Stimulated activated CD8-positive, alpha-beta memory T cell treated with anti-CD3 and anti-CD28 coated beads, Interleukin-4, amount 100 ng/mL, for 4 hours (primary cell): ENCODE measurements at places on chromosomes 7 and 10.

GRCh38 chr10:70272925-70273316, 10.9 kb downstream of the NPFFR1 start:
- DNase-seq = no peak

DNA sequence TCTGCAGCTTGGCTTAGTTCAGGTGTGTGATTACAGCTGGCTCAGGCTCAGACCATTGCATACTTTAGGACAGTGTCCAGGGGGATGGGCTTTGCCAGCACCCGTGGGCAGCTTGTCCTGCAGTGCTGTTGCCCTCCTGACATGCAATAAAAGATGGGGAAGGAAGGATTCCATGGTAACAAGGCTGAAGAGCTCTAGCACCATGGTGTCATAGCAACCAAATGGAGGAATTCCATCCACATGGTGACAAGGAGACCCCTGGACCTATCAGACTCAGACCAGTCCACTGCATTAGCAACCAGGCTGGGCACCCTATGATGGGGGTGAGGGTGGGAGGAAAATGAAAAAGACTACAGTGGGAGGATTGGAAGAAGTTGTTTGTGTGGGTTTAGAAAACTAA, 49.9 kb downstream of the SORCS3 start:
- no peak for DNase-seq

DNA sequence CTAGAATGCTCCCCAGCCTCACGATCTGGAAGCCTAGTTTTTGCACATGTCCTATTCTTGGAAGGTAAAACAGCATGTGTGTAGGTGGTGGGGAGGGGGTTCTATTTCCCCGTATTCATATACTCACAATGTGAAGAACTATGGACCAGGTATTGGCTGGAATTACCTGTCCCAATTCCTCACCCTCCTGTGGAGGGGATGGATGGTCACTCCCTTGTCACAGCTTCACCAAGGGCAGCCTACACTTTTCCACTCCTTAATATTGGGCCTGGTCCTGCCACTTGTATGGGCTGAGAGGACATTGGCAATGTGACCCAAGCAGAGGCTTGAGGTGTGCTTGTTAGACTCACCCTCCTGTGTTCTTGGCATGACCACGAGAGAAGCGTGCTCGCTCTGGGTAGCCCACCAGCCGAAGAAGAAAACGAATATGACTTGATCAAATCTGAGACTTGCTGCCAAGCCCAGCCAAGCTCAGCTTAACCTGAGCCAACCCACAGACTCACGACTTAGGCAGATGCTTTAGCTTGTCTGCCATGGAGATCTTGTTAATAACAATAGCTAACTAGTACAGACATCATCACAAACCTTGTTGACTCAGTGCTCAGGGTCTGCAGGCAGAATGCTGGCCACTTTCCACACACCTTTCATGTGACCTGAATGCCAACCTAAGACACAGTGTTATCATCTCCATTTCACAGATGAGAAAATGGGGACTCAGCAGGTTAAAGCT, 17.2 kb downstream of the ZNF488 start:
- DNase-seq = no peak

- DNase-seq = no peak
These were observed 17.9 kb upstream of the LRRC18 start for GRCh38 chr10:48957361-48958151.

- DNase-seq = no peak
These were observed 346.8 kb upstream of the ETV1 start for GRCh38 chr7:14336256-14336655.

DNA sequence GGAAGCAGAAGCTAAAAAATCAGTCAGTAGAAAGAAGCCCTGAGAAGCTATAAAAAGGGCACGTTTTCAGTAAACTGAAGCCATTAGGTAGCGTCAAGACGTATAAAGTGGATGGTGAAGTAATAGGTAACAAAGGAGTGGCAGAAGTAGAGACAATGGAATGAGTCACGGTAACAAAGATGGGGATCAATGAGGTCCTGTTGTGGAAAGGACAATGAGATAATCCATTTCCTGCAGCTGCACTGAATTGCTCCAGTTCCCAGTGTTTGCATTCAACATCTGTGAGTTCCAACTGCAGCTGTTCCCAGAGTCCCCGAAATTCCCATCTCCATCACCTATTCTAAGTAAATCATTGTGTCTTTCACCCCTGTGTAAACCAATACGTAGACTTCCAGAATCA, 4.8 kb upstream of the HYCC1 start:
- DNase-seq = no peak

GRCh38 chr10:6141296-6142151, 52.7 kb downstream of the RBM17 start:
- no peak for DNase-seq

GRCh38 chr10:23343591-23344240, 881 bp downstream of the C10orf67 start:
- DNase-seq = no peak

DNA sequence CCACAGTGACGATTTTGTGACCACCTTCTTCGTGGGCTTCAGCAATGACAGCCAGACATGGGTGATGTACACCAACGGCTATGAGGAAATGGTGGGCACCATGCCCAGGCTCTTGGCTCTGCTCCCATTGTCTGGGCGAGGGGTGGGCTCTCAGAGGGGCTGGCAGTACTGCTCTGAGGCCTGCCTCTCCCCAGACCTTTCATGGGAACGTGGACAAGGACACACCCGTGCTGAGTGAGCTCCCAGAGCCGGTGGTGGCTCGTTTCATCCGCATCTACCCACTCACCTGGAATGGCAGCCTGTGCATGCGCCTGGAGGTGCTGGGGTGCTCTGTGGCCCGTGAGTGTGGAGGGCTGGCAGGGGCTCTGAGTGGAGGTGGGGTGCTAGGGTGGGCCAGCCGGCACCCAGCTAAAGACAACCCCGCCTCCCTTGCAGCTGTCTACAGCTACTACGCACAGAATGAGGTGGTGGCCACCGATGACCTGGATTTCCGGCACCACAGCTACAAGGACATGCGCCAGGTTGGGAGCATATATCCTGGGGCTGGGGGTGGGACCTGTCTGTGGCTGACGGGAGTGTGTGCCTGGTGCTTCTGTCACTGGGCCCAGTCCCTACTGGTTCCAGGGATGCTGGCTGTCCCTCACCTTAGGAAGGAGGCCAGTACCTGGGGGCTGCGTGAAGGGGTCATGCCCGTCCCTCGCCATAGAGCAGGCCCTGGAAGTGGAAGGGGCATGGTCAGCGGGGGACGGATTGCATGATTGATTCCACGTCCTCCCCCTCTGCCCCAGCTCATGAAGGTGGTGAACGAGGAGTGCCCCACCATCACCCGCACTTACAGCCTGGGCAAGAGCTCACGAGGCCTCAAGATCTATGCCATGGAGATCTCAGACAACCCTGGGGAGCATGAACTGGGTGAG, 6.8 kb downstream of the AEBP1 start:
- DNase-seq = no peak

DNA sequence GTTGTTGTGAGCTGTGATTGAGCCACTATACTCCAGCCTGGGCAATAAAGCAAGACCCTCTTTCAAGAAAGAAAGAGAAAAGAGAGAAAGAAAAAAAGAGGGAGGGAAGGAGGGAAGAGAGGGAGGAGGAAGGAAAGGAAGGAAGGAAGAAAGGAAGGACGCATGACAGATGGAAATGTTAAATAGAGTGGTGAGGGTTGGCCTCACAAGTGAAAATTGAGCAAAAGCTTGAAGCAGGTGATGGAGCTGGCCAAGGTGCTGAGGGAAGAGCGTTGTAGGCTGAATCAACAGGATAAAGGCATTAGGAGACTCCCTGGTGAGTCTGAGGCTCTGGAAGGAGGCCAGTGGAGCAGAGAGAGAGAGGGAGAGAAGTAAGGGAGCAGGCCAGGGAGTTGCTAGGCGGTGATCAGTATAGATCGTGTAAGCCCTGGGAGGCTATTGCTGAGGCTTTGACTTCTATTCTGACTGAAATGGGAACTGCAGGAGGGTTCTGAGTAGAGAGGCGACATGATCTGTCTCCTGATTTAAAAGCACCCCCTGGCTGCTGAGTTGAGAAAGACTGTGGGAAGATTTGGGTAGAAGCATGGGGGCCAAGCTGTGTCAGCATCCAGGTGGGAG, 26.5 kb upstream of the TMEM248 start:
- DNase-seq = no peak

- DNase-seq = no peak
These were observed 117.2 kb upstream of the GLCCI1 start for GRCh38 chr7:7851381-7851780.

DNA sequence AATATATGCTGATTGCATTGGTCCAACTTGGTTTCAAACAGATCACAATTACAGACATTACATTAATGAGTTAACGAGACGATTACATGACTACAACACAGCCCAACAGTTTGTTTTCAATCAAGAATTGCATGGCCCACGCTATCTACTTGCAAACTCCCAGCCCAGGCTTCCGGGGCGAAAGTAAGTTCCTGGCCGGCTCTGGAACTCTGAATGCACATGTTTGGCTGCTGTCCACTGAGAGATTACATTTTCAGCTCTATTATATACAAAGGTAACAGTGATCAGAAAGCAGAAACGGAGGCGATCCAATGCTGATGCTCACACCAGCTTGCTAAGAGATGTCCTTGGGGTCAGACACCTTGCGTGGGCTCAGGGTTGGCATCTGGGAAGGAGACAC, 206.3 kb downstream of the FANK1 start:
- DNase-seq = no peak

DNA sequence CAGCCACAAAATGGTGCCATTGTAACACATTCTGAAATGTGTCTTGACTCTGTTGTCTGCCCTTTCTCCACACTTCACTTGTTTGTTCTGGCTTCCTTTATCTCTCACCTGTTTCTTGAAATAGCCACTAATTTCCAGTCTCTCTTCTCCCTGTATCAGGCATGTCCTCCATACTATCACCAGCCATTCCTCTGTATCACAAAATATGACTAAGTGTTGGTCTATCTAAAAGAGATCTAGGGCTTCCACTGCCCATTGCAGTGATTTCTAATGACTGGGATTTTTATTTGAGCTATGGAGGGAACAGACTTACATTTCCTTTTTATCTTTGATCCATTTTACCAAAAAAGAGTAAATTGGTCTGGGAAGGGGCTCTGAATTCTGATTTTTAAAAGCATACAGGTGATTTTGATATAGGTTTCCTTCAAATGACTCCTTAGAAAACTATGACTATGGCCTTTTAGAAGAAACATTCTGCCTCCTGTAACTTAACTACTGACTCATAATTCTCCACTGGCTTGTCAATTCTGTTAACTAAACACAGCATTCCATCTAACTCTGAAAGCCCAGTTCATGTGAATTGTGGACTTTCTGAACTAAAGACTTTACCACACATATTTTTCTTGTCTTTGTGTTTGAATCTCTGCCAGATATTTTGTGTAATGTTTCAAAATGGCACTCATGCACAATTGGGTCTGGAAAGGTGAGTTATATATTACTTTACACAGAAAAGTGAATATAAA, 1121.4 kb downstream of the XPNPEP1 start:
- DNase-seq = no peak

DNA sequence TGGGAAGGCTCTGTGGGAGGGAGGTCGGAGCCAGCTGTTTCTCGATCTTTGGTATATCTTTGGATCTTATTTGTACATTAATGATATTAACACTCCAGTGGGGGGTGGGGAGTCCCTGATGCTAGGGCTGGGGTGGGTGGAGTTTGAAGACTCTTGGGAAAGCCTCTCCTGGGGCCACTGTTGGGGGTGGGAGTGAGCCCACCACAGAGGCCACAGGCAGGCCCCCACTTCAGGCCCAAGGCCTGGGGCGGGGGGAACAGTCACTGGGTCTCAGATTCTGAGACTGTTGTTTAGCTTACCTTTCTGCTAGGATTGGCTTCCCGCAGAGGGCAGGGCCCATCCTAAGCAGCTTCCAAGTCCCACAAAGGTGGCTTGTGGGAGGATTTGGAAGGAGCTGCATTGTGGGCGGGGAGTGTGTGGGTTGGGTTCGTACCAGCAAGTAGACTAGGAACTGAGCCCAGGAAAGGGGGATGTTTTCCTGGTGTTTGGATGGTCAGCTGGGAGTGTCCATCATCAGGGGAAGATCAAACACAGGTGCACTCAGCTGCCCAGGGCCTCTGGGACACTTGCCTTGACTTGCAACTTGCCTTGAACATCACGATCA, 11.9 kb downstream of the YKT6 start:
- no peak for DNase-seq

DNA sequence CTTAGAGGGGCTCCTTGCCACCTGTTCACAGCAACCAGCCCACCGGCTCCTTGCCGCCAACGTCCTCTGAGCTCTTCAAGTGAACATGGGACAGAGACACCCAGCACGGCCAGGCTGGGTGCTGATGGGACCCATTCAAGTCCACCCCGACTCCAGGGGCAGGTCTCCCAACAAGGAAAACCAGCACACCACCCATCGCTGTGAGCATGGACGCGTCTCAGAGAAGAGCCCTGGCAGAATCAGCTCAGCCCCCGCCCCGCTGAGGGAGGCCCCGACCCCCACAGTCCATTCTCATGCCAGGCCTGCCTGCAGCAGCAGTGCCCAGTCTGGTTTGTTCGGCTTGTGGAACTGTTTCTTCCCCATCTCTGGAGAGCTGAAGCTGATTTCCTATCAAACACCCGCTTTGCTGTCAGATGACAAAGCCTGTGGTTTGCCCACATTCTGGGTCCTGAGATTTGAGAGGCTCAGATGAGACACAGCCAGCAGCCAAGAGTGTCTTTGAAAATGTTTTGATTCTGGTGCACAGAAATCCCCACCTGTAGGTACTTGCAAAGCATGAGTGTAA, 216.6 kb downstream of the ZMYND11 start:
- DNase-seq = no peak

DNA sequence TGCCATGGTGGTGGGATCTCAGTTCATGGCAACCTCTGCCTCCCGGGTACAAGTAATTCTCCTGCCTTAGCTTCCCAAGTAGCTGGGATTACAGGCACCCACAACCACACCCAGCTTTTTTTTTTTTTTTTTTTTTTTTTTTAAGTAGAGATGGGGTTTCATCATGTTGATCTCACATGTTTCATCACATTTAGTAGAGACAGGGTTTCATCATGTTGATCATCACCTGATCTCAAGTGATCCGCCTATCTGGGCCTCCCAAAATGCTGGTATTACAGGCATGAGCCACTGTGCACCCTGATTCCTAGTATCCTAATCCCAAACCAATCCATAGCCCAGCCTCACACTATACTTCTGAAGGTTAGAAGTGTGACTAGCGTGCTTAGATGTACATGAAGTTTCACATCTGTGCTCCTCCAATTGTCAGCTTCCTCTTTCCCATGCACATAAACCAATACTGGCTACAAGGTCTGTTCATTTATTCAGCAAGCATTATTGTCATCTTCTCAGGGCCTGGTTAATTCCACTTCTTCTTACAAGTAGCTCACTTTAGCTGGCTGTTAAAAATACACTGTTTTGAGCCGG, 6.8 kb upstream of the NAT16 start:
- no peak for DNase-seq
